ENCODE measurements at places on chromosomes 13 and 19. TPM values are rescaled to one million over a fixed set of nuclear protein-coding genes. Genes with fewer than 3 reads are reported as not detected.

- no peak overlapping the region for H3K27ac ChIP-seq
- H3K27me3 ChIP-seq = no peaks in the 10 kb centered on the region
- H3K4me1 ChIP-seq = no peaks in the 10 kb centered on the region
- peak; percentile 29 for DNase-seq
These were observed 104.6 kb upstream of the ZNF98 start for GRCh38 chr19:22526661-22527272.

DNA sequence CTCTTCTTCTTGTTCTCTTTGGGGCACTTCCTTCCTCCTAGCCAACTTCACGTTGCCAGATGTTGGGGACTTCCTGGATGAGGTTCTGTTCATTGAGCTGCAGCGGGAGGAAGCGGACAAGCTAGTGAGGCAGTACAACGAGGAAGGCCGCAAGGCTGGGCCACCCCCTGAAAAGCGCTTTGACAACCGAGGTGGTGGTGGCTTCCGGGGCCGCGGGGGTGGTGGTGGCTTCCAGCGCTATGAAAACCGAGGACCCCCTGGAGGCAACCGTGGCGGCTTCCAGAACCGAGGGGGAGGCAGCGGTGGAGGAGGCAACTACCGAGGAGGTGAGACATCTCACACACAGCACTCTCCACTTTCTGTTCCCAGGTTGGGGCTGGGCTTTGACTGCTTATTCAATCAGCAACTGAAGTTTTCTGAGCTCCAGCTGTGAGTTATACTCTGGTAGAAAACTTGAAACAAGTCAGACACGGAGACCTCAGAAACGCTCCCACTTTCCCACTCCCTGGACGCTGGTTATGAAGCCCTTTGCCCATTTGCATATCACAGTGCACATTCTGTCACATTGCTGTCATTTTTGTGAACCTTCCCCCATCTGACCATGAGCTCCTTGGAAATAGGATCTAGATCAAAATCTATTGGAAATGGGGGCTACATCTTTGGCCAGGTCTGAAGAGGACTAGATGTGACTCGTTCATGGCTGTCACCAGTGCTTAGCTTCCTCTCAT is 7.2 kb upstream of the CCDC97 start:
- peak overlapping the region; percentile 17 for H3K27ac ChIP-seq
- H3K36me3 ChIP-seq = peaks cover 35% of the 10 kb centered on the region
- no peak for DNase-seq
- no peak overlapping the region for H3K4me3 ChIP-seq

DNA sequence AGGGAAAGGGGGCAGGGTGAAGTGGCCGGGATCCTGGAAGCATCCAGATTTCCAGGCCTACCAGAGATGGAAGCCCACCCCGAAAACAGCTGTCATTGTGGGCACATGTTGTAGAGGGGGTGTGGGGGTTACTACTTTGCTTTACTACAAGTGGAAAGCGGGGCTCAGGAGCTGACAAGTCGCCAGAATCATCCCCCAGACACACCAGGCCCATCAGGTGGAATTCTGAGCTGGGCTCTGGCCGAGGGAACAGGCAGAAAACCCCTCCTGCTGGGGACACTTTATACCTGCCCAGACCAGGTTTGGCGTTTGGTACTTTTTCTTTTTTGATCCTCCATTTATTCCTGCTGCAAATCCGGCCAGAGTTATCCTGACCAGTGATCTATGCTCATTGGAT is 3.8 kb downstream of the CDX2 start:
- H3K4me1 ChIP-seq = peaks cover 10% of the 10 kb centered on the region
- H3K27ac ChIP-seq = no peak overlapping the region
- DNase-seq = no peak
- peaks cover 83% of the 10 kb centered on the region for H3K27me3 ChIP-seq
- H3K4me3 ChIP-seq = no peak overlapping the region

FAM83E gene
- total RNA-seq = 22.2 TPM

CABP5 gene
- not detected for total RNA-seq

CEACAM21 gene
- total RNA-seq = 12.2 TPM

DNA sequence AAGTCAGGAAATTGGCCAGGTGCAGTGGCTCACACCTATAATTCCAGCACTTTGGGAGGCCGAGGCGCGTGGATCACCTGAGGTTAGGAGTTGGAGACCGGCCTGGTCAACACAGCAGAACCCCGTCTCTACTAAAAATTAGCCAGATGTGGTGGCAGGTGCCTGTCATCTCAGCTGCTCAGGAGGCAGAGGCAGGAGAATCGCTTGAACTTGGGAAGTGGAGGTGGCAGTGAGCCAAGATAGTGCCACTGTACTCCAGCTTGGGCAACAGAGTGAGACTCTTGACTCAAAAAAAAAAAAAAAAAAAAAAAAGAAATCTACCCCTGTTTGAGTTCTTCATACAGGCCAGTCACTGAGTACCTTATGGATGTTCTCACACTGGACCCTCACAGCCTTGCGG is 42.0 kb downstream of the SLC15A1 start:
- H3K36me3 ChIP-seq = no peaks in the 10 kb centered on the region
- no peaks in the 10 kb centered on the region for H3K4me1 ChIP-seq
- peak; percentile 6 for DNase-seq
- no peaks in the 10 kb centered on the region for H3K27me3 ChIP-seq
- H3K27ac ChIP-seq = no peak overlapping the region
